ENCODE measurements at places on chromosomes 7 and 10.

- no peak for DNase-seq
Observed at GRCh38 chr10:89837165-89838043, 136.0 kb downstream of the KIF20B start.

DNA sequence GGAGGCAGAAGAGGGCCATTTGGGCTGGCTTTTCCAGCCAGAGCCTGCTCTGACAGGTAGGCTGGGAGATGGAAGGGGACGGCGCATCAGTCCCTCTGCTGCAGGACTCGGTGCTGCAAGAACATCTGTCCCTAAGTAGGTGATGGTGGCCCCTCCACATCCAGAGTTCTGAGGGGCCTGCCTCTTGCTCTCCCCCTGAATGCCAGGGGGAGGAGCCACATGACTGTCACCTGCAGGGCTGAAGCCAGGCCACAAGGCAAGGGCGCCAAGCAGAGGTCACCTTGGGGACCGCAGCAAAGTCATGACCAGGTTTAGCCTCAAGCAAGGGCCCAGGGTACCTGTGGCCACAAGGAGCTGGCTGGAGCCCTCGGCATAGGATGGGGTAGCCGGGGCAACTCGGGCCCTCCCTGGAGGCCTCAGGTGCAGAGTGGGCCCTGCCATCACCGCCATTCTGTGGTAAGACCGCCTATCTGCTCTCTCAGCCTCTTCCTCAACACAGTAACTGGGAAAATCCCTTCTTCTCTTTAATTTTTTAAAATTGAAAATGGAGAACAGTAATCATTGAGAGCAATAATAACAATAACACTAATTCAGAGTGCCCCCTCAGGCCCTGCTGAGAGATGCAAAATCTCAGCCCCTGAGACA is 99.3 kb downstream of the FAM53B start:
- no peak for DNase-seq

DNA sequence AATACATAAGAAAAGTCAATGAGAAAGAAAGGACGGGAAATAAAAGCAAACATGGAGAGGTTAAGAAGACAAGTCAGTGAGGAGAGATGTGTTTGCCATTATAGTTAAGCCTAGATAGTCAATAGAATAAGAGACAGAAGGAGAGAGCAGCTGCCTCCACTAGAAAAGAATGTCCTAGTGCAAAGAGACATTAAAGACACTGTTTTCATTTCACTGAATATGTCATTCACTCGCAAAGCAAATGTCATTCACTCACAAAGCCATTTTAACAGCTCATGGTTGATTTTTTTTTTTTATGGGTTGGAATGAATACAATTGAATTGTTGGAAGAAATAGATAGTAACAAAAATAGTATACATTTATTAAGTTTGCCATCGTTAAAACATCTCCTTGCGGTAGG is 1007.6 kb downstream of the DNAJB9 start:
- DNase-seq: no peak

DNA sequence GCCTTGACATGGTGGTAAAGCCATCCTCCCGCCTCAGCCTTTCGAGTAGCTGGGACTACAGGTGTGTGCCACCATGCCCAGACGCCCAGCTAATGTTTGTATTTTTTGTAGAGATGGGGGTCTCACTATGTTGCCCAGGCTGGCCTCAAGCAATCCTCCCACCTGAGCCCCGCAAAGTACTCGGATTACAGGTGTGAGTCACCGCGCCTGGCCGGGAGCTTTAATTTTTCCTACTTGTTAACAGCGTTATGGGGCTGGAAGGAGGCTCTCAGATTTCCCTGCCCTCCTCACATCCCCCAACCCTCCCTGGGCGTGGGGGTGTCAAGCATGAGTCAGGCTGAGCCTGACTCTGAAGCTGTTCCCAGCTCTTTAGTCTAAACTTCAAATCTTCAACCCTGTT is 8.3 kb downstream of the ALKBH4 start:
- DNase-seq: no peak

DNA sequence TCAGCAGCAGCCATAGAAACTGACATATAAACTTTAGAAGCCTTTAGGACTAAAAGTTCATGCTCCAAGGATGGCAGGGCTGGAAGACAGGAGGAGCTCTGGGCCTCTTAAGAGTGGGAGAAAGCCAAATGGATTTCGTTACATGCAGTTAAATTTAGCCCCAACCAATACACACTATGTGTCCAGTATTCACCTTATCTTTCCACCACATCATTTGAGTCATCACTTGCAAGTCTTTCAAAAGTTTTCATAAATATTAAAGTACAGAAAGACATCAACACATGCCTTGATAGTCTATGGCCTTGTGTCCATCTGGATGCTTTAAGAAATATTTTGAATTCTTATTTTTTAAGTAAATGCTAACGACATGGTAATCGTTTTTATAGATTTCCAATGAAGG is 392.4 kb upstream of the LRRN3 start:
- DNase-seq: no peak

DNA sequence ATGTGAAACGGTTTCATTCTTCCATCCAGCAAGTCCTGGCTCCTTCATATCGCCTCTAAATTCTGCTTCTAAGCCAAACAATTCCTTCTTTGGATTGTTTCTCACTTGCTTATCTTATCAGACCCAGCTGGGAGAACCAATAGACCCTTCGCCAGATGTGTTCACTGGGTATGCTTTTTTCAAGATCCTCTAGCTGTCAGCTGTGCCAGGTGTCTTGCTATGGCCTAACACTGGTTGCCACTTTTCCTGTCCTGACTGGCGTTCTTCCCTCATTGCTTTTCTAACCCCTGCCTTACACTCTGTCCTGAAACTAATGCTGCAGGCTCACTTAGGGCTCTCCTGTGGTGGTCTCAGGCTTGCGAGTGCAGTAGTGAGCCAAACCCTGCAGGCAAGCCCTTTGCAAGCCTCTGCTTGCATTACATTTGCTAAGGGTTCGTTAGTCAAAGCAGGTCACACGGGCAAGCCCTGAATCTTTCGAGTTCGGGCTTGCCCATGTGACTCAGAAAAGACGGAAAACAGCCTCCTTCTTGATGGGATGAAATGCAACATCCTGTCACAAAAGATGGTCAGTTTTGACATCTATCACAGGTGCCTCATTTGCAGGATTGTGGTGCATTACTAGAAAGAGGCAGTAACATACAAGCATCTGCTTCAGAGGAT is 92.8 kb downstream of the VWC2 start:
- DNase-seq: no peak

DNA sequence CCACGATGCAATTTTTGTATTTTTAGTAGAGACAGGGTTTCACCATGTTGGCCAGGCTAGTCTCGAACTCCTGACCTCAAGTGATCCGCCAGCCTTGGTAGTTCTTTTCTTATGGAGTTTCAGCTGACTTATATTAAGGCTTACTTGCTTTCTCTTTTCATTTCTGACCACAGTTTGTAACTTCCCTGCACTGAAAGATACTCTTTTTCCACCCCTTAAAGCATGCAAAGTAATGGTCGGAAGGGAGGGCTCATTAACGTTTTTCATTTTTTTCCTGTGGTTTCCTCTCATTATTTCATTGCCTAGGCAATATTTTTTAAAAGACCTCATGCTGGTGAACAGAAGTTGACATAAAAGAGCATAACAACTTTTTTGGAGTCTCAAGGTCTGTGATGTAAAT is 27.0 kb downstream of the ADRB1 start:
- no peak for DNase-seq

DNA sequence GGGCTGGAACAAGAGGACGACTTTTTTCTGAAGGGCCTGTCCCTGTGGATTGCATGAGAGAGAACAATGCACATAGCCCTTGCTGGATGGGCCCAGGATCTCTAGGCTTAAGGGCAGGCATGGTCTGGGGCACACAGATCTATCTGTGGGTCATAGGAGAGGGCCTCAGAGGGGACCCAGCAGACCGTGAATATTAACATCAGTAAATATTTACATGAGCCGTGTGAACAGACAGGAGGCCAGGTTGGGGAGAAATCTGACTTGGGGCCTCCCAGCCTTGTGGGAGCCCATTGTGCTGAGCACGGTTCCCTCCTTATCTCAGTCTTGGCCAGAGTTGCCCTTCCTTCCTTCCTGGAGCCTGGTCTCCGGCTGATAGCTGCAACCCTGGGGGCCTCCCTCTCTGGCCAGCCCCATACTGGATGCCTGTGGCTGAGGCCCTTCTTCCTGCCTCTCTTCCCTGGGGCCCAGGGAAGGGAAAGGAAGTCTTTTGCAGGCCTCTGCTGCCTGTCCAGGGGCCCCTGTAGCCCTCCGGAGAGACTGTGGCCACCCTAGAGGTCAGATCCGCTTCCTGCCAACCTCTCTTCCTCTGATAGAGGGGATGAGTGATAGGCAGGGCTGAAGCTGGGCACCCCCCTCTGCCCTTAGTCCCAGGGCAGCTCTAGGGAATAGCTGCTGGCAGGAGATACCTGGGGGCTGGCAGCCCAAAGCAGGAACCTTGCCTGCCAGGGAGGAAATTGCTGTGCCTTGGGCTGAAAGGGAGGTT is 44.5 kb upstream of the TRIM8 start:
- no peak for DNase-seq

DNA sequence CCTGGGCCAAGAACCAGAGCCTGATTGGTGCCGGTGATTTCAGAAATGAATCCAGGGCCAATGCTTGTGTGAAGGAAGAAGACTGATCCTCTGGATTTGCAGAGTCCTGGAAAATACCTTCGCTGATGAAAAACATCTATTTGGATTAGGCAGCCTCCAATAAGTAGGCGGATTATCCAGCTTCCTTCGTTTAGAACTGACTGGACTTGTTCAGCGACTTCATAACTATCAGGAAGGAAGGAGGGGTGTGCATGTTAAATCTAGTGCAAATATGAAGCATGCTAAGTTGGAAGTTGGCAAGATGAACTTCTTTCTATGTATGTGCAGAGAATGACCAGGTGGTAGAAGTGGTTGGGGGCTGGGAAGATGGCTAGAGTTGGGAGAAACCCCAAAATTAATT is 41.0 kb downstream of the NKX2-3 start:
- no peak for DNase-seq

DNA sequence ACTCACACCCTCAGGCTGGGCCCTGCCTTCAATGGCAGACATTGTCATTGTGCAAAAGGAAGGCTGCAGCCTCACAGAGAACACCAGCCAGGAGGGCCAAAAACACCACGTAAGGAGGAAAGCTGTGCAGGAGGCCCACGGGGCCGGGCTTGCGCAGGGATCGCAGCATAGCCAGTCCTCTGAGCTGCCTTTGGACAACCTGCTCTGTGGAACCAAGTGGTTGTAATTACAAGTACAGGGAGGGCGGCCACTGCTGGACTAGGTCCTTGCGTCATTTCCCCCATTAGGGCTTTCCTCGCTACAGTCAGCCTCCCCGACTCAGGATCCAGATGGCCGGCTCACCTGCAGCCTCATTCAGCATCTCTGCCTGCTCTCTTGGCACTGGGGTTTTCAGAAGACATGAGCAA is 66.9 kb downstream of the FAM53B start:
- no peak for DNase-seq

- DNase-seq: no peak
Observed at GRCh38 chr10:121952226-121952625, 22.8 kb downstream of the NSMCE4A start.

GRCh38 chr10:131890276-131891195 is 10.3 kb upstream of the PPP2R2D start:
- DNase-seq: no peak

GRCh38 chr7:129376778-129377700 is 57.2 kb upstream of the STRIP2 start:
- no peak for DNase-seq

- DNase-seq: no peak
Observed at GRCh38 chr10:111384556-111384955, 307.7 kb downstream of the ADRA2A start.

Measured in stimulated activated CD8-positive, alpha-beta memory T cell treated with anti-CD3 and anti-CD28 coated beads, Interleukin-4, amount 100 ng/mL, for 1 hour (primary cell).